ENCODE measurements at places on chromosomes 2 and 18. TPM values are rescaled to one million over a fixed set of nuclear protein-coding genes. Genes with fewer than 3 reads are reported as not detected.

Gene STEAP3
- total RNA-seq = 13.7 TPM

Gene UGT1A3
- total RNA-seq = not detected

- no peak for DNase-seq
Measured at GRCh38 chr18:54261894-54262293, 7.4 kb upstream of the POLI start.

GRCh38 chr18:65754121-65754520 lies 3.3 kb downstream of the CDH7 start:
- no peak for DNase-seq

- DNase-seq = no peak
Measured at GRCh38 chr2:176083796-176084261, at the start of gene EVX2. TSS of gene EVX2 (minus strand) at chr2:176083962. CDS start at chr2:176083776, 186 bp downstream.

GRCh38 chr2:231671270-231672050 lies 36.9 kb upstream of the PTMA start:
- DNase-seq = no peak
